ENCODE measurements at places on chromosomes 2 and 18.

DNA sequence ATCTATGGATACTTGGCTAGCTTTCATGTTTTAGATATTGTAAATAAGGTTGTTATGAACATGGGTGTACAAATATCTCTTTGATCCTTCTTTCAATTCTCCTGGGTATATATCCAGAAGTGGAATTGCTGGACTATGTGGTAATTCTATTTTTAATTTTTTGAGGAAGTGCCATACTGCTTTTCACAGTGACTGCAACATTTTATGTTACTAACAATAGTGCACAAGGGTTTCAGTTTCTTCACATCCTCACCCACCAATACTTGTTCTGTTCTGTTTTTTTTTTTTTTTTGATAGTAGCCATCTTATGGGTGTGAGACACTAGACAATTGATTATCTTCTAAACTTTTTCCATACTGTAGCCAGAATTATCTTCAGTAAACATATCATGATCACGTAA, 17.3 kb upstream of the NEUROD1 start:
- no peak for DNase-seq

- no peak for DNase-seq
These were observed 691.3 kb downstream of the LRP1B start for GRCh38 chr2:141439524-141439923.

GRCh38 chr2:40827392-40827791, 375.5 kb upstream of the SLC8A1 start:
- no peak for DNase-seq

DNA sequence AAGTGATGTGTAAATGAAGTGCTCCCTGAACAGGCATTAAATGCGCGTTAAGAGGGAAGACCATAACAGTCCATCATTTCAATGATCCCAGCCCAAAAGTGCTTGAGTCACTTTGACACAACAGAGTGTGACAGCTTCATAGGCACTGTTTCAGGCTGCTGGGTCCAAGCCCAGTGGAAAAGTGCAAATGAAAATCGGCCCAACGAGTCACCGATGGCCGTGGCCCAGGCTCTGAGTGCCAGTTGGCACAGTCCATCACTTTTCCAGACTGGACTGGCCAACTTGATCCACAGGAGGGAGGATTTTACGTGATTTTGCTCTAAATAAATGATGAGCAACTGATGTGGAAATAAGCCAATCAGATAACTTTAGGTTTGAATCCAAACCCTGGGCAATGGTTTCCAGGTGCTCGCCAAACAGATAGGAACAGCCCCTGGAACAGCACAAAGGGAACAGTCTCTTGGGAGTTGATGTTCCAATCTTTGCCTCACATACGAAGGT, 114.0 kb downstream of the SP3 start:
- DNase-seq = no peak

- no peak for DNase-seq
These were observed 322.3 kb upstream of the EPAS1 start for GRCh38 chr2:45974762-45975408.

GRCh38 chr2:135948642-135949355, 36.6 kb downstream of the DARS1 start:
- no peak for DNase-seq

All from NCI-H2107 (cell line).